ENCODE measurements at places on chromosomes 5 and 9.

DNA sequence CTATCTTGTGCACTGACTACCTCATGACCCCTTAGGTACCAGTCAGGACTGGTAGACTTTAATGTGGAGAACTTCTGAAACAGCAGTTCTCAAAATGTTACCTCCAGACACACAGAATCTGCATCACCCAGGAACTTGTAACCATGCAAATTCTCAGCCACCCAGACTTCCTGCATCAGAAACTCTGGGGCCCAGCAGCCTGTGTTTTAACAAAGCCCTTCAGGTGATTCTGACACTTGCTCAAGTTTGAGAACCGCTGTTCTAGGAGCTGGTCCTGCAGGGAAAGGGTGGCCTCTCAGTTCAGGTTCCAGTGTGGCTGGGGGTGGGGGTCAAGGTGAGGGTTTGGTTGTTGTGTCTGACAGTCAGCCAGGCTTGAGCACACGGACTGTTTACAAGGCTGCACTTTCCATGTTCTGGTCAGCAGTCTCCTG lies 28.4 kb downstream of the ZFP62 start:
- no peak for DNase-seq

DNA sequence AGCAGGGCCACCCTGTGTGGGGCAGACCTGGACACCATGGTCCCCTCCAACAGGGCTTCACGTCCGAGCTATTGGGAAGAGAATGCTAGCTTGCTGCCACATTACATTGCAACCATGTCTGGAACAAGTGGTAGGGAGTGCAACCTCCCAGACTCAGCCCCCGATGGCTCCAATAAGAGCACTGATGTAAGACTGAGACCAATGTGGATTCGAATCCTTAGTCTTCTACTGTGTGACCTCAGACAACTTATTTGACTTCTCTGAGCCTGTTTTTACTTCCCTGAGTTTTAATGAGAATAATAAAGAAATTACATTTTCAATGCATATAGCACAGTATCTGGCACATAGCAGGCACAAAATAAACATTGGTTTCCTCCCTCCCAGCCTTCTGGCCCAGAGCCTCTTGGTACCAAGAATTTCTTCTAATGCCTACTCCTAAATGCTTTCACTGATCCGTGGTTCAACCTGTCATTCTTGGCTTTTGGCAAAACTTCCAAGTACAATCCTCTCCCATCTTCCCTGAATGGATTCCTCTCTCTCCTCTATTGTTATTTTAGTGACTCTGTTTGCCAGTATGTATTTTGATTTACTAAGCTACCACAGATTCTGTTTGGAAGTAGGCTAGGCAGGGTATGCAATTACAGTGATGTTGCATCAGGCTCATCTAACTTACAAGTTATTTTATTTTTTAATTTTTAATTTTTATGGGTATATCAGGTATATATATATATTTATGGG lies 34.6 kb upstream of the COL15A1 start:
- no peak for DNase-seq

DNA sequence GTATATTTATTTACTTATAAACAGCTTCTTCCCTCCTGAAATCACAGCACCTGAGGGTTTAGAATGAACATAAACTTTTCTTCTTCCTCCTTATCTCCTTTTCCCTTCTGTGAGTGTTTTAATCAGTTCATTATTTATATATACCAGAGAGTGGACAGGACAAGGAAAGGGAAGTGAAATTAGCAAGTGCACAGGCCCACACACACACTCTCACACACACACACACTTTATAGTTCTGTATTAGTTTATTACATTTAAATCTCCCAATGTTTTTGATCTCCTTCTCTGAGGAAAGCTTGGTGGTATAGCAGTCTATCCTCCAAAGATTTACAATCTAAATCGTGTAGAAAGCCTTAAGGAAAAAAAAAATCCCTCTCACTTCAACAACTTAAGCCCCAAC lies 353.5 kb downstream of the NDUFS4 start:
- DNase-seq, result no peak

GRCh38 chr5:113150821-113151220 lies 174.2 kb downstream of the DCP2 start:
- no peak for DNase-seq

GRCh38 chr5:172045315-172045632 lies 38.8 kb upstream of the FBXW11 start:
- DNase-seq, result no peak

GRCh38 chr5:76445063-76445462 lies 42.0 kb downstream of the IQGAP2 start:
- DNase-seq, result no peak
